ENCODE measurements at places on chromosomes 4 and X.

DNA sequence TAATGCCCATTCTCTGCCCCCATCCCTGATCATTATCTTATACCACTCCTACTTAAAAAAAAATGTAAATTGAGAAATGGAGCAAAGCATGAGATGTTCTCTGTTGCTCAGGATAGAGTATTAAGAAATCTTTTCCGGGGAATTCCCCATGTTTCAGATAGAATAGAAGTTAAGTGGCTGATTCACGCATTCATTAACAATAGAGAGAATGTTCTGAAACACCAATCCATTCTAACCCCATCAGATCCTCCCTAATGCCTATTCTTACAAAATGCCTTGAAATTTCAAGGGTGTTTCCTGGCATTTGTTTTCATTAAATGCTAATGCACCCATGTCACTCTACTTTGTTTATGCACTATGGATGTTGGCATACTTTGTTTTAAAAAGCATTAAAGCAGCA, 101.1 kb downstream of the AREG start:
- no peak for DNase-seq

- no peak for DNase-seq
Observed at GRCh38 chr4:137749466-137749865, 217.2 kb upstream of the PCDH18 start.

DNA sequence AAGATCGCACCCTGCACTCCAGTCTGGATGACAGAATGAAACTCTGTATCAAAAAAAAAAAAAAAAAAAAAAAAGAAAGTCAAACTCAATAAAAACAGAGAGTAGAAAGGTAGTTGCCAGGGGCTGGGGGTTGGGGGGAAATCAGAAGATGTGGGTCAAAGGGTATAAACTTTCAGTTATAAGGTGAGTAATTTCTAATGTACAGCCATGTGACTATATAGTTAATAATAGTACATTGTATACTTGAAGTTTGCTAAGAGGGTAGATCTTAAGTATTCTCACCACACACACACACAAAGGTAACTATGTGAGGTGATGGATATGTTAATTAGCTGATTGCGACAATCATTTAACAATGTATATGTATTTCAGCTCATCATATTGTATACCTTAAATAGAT, 11.5 kb downstream of the HERC6 start:
- DNase-seq: no peak

GRCh38 chrX:153883163-153883843, 2.7 kb downstream of the L1CAM start:
- DNase-seq: peak; percentile 31

DNA sequence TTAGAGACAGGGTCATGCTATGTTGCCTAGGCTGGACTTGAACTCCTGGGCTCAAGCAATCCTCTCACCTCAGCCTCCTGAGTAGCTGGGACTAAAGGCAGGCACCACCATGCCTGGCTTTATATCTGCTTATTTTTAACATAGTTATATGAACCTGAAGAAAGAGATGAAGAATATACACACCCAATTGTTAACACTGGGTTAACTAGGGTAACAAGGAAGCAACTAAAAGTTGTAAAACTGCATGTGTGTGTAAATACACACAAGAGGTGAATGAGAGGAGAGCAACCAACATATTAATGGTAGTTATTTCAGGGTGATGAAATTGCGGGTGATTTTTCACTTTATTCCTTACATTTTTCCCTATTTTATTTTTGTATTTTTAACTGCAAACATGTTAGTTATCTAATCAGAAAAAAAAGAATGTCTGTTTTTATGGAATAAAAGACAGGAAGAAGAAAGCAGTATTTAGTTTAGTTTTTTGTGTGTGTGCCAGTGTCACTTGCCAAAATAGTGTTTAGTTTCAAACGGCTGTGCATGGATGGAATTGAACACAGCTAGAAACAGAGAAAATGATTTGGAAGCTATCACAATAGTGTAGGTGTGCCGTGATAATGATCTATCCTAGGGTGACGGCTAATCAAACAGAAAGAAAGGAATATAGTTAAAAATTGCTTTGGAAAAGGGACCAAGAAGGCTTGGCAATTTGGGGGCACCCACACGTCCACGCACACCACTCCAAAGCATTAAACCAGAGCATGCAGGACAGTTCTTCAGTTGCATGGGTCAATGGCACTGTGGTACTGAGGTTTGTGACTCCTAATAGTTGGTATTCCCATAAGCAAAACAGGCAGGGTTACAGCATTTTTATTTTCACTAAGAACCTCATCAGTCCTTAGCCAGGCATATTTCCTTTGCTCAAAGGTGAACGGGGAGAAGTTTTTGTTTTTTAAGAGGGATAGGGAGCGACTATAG, 89.1 kb upstream of the KLHL13 start:
- no peak for DNase-seq

- no peak for DNase-seq
Observed at GRCh38 chrX:132266583-132267355, 47.5 kb upstream of the RAP2C start.
